Activated naive CD4-positive, alpha-beta T cell treated with anti-CD3 and anti-CD28 coated beads for 36 hours (primary cell): ENCODE measurements at places on chromosomes 6 and 20.

DNA sequence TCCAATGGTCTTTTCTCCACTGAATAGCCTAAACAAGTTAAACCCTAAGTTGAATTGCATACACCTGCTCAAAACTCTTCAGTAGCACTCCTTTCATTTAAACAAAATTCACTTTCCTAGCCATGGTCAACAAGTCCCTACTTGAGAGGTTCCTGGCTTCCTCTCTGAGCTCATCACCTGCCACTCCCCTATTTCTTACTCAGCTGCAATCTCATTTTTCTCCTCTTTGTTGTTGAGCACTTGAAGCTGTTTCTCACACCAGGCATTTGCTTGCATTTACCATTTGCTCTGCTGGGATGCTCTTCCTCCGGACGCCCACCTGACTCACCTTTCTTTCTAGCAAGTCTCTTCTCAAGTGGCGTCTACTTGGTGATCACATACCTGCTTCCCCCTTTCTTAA, 38.5 kb downstream of the EDN1 start:
- DNase-seq = no peak

DNA sequence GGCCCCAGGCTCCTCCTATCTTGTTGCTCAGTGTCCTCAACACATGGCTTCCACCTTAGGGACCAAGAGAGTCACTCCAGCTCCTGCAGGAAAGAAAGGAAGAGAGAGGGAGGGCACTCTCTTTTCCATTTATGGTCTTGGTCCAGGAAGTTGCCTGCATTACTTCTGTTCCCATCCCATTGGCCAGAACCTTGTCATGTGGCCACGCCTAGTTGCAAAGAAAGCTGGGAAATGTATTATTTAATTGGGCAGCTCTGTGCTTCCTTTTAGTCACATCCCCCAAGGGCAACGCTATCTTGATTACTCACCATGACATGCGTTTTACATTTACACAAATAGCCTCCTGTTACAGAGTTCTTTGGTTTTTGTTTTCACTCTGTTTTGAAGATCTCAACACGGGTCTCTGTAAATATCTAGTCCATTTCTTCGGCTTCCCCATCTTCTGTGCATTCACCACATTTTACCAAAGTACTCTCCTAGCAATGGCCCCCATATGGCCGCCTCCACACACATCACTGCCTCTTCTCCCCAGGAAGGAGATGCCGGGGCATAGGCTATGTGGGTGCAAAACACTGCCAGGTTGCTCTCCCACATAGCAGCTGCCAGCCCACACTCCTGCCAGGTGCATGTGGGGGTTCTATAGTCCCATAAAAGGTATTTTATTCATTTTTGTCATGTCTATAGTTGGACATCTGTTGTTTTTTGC, 35.7 kb upstream of the ZMYND8 start:
- no peak for DNase-seq

GRCh38 chr6:71246596-71246995, 42.0 kb upstream of the OGFRL1 start:
- DNase-seq = no peak

DNA sequence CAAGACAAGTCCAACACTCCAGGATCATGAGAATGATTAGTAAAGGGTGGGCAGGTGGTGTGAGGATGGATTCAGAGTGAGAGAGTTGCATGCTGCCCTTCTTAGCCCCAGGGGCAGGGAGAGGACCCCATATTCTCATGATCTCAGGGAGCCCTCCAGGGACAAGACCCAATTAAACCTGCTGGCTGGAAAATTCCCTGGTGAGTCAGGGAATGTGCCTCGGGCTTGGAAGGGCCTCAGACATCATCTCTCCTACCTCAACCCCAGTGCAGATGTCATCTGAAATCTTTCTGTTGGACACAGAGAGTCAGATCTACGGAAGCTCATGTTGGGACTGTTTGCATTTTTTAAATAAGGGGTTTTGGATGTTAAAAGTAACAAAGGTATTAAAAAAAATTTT, 9.2 kb upstream of the SIRPD start:
- DNase-seq = no peak

DNA sequence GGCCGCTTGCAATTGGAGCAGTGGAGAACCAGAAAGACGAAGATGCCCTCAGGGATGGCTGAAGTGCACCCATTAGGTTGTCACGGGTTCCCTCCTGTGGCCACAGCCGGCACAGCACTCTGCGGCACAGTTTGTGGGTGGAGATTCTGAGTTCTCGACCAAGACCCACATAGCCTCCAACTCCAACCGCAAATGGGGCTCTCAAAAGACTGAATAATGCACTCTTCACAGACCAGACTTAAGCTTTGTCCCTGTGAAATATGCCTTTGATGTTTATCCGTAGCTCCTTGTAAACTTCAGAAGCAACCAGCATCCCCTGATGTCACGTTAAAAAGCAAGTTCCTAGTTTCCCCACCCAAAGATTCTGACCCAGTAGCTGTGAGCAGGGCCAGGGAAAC, 934 bp upstream of the CST9 start:
- peak; percentile 77 for DNase-seq

GRCh38 chr6:40352527-40353170, 234.5 kb downstream of the LRFN2 start:
- no peak for DNase-seq

GRCh38 chr20:16563066-16563806, 10.0 kb downstream of the KIF16B start:
- DNase-seq = no peak

DNA sequence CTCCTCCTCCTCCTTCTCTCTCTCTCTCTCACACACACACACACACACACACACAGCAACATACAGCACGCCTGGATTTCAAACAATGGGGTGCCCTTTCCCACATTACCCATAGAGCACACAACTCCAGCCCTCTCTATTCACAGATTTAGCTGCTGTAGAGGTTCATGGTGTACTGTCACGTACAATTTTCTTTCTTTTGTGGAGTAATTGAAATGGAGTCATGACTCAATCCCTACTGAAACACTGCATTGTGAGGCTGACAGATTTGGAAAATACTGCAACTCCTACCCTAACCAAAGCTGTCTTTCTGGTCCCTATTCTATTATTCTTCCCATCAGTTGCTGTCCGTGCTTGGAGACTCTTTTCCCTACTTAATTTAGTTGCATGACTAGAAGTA, 166.9 kb downstream of the EDN1 start:
- no peak for DNase-seq
